ENCODE measurements at places on chromosomes 1 and 21.

- no peak for DNase-seq
Observed at GRCh38 chr1:208218237-208219097, 25.7 kb downstream of the PLXNA2 start.

DNA sequence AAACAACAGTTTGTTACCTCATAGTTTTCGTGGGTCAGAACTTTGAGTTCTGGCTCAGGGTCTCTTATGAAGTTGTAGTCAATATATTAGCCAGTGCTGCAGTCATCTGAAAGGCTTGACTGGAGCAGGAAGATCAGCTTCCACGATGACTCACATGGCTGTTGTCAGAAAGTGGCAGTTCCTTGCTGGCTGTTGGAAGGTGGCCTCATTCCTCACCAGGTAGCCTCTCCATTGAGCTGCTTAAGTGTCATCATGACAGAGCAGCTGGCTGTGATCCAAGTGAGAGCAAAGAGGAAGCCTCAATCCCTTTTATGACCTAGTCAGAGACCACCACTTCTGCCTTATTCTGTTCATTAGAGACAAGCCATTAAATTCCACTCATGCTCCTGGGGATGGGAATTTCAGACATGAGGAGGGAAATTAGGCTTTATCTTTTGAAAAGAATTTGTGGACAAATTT lies 5.6 kb downstream of the OSBPL9 start:
- DNase-seq = peak; percentile 32

DNA sequence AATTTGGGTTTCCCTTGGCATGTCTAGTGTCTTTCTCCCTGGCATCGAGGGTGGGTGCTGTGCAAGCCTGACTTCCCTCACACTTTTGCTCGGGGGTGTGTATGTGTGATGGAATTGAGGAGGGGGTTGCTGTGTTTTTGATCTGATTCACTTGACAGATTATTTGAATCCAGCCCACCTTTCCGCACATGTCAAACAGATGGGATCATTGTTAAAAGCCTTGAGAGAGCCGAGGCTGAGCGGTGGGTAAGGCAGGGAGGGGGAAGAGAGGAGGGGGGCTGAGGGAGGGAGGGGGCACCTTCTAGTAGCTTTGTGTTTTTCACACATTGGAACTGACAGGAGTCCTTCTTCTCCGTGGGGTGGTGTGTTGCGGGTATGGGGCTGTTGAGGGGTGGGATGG lies 90.0 kb downstream of the PAPPA2 start:
- DNase-seq = no peak

- DNase-seq = no peak
Observed at GRCh38 chr1:183569801-183570200, 20.5 kb downstream of the NCF2 start.

DNA sequence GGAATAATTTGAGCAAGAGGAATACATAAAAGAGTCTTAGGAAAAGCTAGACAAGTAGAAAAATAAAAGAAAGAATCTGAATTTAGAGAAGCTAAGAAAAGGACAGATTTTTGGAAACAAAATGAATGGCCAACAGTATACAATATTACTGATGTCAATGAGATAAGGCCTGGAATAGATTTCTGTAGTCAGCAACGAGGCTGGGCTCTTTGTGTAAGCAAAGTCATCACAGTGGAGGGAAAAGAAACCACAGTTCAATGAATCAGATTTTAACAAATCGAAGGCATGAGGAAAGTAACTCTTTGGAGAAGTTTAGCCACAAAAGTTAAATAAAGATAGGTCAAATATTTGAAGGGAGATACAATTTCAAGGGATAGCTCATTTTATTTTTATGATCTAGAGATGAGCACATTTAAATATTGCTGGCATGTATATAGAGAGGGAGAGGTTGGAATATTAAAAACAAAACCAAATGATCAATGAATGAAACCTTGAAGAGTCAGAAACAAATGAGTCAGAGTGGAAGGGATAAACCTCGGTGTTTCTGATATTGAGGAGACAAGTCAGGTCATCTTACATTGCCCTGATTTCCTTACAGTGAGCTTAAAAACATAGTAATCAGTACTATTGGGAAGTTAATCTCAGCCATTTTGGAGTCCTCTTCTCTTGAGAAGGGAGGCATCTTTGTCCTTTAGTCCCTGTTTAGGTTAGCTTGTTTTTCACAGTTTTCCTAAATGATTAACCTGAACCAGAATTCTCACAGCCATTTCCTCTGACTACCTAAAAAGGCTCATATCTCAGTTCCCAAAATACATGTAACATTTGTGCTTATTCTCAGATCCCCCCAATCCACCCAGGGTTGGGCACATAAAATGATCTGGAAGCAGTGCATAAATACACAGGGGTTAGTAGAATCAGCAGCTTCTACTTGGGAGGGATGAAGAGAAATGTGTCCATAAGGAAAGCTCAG lies 620.0 kb upstream of the B3GALT2 start:
- no peak for DNase-seq

- no peak for DNase-seq
Observed at GRCh38 chr1:244049162-244050013, 1.7 kb upstream of the ZBTB18 start.

GRCh38 chr1:204495078-204495753 lies 611 bp upstream of the PIK3C2B start:
- DNase-seq = no peak

DNA sequence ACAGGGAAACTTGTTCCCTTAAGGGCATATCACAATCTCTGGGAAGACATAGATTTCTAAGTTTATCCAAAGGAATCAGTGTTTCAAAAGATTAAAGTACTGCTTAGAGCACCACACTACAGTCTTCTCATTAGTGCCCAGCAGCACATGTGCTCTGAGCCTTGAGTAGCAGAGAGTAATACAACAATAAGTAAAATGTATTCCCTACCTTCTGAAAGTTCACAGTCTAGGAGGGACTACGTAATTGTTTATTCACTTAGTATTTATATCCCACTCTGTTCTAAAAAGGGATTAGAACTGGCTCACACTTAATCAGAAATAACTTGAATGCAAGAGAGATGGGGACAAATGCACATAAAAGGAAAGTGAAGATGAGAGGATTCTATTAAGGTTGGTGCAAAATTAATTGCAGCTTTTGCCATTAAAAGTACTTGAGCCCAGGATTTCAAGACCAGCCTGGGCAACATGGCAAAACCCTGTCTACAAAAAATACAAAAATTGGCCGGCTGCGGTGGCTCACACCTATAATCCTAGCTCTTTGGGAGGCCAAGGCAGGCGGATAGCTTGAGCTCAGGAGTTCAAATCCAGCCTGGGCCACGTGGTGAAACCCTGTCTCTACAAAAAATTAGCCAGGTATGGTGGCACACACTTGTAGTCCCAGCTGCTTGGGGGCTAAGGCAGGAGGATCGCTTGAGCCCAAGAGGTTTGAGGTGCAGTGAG lies 9.0 kb downstream of the SYNC start:
- DNase-seq = no peak

GRCh38 chr1:100483230-100483629 lies 54.7 kb upstream of the GPR88 start:
- no peak for DNase-seq

DNA sequence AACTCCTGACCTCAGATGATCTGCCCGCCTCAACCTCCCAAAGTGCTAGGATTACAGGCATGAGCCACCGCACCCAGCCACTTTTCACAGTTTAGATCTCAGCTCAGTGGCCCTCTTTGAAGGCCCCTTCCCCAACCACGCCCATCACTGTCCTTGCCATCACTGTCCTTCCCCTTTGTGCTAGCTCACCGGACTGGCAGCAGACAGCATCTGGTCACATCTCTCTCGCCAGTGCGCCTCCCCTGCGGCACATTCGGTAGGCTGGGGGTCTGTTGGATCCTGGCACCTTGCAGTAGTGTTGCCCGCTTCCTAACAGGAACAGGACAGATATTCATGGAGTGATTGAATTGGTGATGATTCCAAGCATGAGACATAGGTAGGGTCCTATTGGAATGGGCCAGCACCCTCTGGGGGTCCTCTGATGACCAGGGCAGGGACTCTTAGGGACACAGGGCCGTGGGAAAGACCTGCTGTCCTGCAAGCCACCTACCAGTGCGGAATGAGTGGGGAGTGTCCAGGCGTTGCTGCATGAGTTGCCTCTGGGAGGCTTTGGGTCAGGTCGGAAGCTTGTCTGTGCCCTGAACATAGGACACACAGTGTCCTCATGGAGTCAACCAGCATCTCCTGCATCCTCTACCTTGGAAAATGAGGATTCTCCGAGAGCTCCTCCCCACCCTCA lies 178.8 kb upstream of the VAMP3 start:
- no peak for DNase-seq

DNA sequence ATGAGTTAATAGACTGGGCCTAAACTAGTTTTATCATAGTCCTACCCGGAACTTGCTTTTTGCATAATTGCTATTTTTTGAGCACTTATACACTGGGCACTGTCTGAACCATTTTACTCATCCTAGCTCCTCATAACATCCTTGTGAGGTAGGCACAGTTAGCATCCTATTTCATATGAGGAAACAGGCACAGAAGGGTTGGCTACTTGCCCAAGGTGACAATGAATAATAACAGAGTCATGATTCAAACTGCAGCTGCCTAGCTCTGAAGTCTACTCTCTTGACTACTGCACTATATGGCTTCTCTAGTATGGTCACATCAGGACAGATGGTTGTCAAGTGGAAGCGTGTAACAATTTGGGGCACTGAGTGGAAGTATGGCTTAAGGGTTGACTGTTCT lies 18.2 kb upstream of the RC3H1 start:
- no peak for DNase-seq

DNA sequence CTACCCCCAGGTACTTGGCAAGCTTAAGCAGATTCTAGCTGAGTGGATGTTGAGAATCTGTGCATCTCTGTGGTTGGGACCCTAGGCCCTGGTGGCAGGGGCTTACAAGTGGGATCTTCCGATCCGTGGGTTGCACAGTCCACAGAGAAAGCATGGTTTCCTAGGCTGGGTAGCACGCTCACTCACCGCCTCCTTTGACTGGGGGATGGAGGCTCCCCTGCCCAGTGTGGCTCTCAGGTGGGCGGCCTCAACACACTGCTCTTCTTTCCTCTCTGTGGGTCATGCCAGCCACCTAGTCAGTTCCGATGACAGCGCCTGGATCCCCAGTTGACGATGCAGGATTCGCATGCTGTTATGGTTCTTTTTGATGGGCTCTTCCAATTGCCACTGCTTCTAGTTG lies 639.5 kb upstream of the ADAMTS5 start:
- no peak for DNase-seq

DNA sequence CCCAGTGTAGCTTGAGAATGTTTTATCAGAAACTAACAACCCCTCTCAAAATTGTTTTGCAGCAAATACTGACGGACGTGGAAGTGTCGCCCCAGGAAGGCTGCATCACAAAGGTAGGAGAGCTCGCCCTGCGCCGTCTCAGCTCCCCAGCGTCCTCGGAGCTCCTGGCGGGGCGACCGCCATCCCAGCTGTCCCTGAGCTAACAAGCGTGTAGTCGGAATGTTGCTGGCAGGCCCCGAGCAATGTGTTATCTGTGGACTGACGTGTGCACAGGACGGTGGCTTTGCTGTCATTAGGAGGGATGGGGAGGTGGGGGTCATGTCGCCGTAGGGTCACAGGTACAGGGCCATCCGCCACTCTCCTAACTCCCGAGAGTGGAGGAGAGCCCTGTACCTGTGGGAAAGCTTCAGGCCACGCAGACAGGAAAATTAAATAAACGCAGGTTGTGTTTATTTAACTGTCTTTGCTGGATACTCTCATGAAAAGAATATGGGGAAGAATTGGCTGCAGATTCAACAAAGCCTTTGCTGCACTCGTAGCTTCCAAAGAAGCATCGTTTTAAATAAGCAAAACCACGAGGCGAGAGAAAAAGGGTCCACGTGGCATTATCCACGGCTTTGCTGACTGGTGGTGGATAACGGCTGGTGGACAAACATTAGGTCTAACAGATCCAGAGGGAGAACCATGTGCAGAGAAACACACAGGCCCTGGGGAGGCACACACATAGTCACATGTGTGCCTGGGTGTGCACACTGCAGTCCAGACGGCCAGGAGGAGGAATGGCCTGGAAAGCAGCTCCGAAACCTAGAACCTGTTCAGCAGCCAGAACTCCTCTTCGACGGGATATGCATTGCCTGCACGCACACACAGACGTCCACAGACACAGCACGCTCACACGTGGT lies 175.3 kb downstream of the PRDM16 start:
- DNase-seq = no peak

- no peak for DNase-seq
Observed at GRCh38 chr1:162625679-162626078, 6.6 kb upstream of the DDR2 start.

- DNase-seq = no peak
Observed at GRCh38 chr21:14836950-14837349, 227.8 kb downstream of the NRIP1 start.

GRCh38 chr1:165678509-165678908 lies 19.9 kb downstream of the ALDH9A1 start:
- DNase-seq = no peak

GRCh38 chr1:54110996-54111395 lies 41.8 kb downstream of the CDCP2 start:
- no peak for DNase-seq
